ENCODE measurements at places on chromosomes 7 and 10.

DNA sequence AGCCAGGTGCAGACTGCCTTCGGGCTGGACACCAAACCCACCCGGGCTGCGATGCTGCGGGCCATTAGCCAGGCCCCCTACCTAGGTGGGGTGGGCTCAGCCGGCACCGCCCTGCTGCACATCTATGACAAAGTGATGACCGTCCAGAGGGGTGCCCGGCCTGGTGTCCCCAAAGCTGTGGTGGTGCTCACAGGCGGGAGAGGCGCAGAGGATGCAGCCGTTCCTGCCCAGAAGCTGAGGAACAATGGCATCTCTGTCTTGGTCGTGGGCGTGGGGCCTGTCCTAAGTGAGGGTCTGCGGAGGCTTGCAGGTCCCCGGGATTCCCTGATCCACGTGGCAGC lies 50.0 kb downstream of the VWA2 start:
- no peak for DNase-seq

GRCh38 chr10:98599032-98599610 lies 152.4 kb upstream of the HPS1 start:
- DNase-seq: no peak

GRCh38 chr10:22856444-22857074 lies 71.3 kb upstream of the ARMC3 start:
- no peak for DNase-seq

GRCh38 chr7:117012284-117012683 lies 59.0 kb downstream of the ST7 start:
- DNase-seq: no peak

DNA sequence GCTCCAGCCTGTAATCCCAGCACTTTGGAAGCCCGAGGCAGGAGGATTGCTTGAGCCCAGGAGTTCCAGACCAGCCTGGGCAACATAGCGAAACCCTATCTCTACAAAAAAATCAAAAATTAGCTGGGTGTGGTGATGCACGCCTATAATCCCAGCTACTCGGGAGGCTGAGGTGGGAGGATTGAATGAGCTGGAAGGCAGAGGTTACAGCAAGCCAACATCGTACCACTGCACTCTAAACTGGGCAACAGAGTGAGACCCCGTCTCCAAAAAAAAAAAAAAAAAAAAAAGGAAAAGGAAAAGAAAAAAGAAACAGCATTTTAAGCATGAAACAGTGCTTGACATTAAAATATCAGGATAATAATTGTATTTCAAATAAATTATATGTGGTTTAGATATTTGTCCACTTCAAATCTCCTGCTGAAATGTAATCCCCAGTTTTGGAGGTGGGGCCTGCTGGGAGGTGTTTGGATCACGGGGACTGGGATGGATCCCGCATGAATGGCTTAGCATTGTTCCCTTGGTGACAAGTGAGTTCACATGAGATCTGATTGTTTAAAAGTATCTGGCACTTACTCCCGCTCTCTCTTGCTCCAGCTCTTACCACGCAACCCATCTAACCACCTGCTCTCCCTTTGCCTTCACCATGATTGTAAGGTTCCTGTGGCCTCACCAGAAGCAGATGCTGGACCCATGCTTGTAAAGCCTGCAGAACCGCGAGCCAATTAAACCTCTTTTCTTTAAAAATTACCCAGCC lies 103.4 kb downstream of the SRPK2 start:
- DNase-seq: no peak

Measured in hematopoietic multipotent progenitor cell treated with erythropoietin and hydrocortisone succinate and interleukin-3 and kit ligand, for 15 days (in vitro differentiated cells).